GM12878 (cell line): ENCODE measurements at places on chromosomes 11 and 22. TPM values are rescaled to one million over a fixed set of nuclear protein-coding genes. Genes with fewer than 3 reads are reported as not detected.

The CEP126 gene
- not detected in 2 replicates for polyA plus RNA-seq

The OR4D5 gene
- not detected in 2 replicates for polyA plus RNA-seq

The ISX gene
- 0.28 and 0.68 TPM in 2 replicates for polyA plus RNA-seq

The VEGFB gene
- 11.3 and 12.4 TPM in 2 replicates for polyA plus RNA-seq

The DPAGT1 gene
- 85.1 and 95.6 TPM in 2 replicates for polyA plus RNA-seq

The HBD gene
- not detected in 2 replicates for polyA plus RNA-seq

The DEUP1 gene
- not detected in 2 replicates for polyA plus RNA-seq

The SCGB1C1 gene
- not detected in 2 replicates for polyA plus RNA-seq

The FAM227A gene
- 0.29 and 0.50 TPM in 2 replicates for polyA plus RNA-seq

The SYT9 gene
- polyA plus RNA-seq, result not detected in 2 replicates

The SERHL2 gene
- 1.3 and 1.8 TPM in 2 replicates for polyA plus RNA-seq

The PRPF19 gene
- polyA plus RNA-seq, result 44.0 and 59.8 TPM in 2 replicates

The TBRG1 gene
- 28.5 and 29.5 TPM in 2 replicates for polyA plus RNA-seq

The ELMOD1 gene
- not detected in 2 replicates for polyA plus RNA-seq

The CCDC116 gene
- 0.14 TPM in 1 of 2 replicates, not detected in the other for polyA plus RNA-seq

The APOA1 gene
- 0.14 and 0.23 TPM in 2 replicates for polyA plus RNA-seq

The FGF19 gene
- not detected in 2 replicates for polyA plus RNA-seq

The SERPING1 gene
- 0.15 and 0.24 TPM in 2 replicates for polyA plus RNA-seq

The IGLL1 gene
- not detected in 2 replicates for polyA plus RNA-seq

The OR52H1 gene
- not detected in 2 replicates for polyA plus RNA-seq

The ANKK1 gene
- not detected in 2 replicates for polyA plus RNA-seq

The CBX7 gene
- polyA plus RNA-seq, result 3.8 and 5.1 TPM in 2 replicates

The OR5P2 gene
- polyA plus RNA-seq, result not detected in 2 replicates

The MYRF gene
- 0.32 and 0.64 TPM in 2 replicates for polyA plus RNA-seq

The ANO5 gene
- 2.5 and 3.1 TPM in 2 replicates for polyA plus RNA-seq

The PICK1 gene
- polyA plus RNA-seq, result 10.3 and 10.6 TPM in 2 replicates

The NCAM1 gene
- polyA plus RNA-seq, result 0.09 and 0.11 TPM in 2 replicates

The CTSW gene
- polyA plus RNA-seq, result 0.83 and 1.1 TPM in 2 replicates

The ADM2 gene
- polyA plus RNA-seq, result 0.10 and 0.17 TPM in 2 replicates

The APOA4 gene
- not detected in 2 replicates for polyA plus RNA-seq

The OTOG gene
- not detected in 2 replicates for polyA plus RNA-seq

The MMP8 gene
- not detected in 2 replicates for polyA plus RNA-seq

The BLID gene
- not detected in 2 replicates for polyA plus RNA-seq

The DEFB131B gene
- polyA plus RNA-seq, result not detected in 2 replicates
